ENCODE measurements at places on chromosomes 12 and 14.

- DNase-seq: no peak
These were observed 153.7 kb upstream of the PZP start for GRCh38 chr12:9361879-9362326.

DNA sequence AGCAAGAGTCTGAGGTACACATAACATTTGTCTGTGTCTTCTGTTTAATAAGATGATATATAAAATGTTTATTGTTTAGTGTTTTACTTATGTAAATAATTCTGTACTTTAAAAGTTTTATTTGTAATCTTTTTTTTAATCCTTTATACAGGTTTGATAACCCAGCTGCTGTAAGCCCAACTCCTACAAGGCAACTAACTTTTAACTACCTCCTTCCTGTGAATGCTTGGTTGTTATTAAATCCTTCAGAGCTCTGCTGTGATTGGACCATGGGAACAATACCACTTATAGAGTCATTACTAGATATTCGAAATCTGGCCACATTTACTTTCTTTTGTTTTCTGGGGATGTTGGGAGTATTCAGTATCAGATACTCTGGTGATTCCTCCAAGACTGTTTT is 24.1 kb downstream of the TMTC3 start:
- DNase-seq: no peak

DNA sequence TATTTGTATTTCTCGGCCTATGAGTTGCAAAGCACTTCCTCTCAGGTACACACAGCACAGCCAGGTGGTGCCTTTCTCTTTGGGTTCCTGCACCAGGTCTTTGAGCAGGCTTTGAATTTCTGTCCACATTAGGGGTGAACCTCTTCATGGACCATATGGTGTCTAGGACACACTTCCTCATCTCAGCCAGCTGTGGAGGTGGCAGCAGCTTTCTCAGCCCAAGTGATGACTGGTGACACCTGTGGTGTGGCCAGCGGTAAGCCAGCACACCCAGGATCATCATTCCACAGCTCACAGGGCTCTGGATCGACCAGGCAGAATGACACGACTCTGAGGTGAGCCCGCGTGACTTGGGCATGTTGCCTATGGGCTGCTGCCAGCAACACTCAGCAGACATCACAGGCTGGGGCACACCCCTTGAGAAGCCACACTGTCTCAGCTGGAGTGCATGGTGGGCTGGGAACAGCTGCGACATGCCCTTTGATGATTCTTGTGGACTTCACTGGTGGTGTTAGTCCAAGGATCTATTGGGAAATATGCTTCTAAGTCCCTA is 36.8 kb downstream of the SLC5A8 start:
- DNase-seq: no peak

GRCh38 chr12:125329239-125330102 is 264.2 kb downstream of the AACS start:
- no peak for DNase-seq

GRCh38 chr12:66189486-66189843 is 451 bp downstream of the IRAK3 start:
- no peak for DNase-seq

- no peak for DNase-seq
These were observed 18.7 kb downstream of the MANSC1 start for GRCh38 chr12:12331244-12331771.

GRCh38 chr14:52473557-52473956 is 78.7 kb downstream of the TXNDC16 start:
- DNase-seq: no peak

DNA sequence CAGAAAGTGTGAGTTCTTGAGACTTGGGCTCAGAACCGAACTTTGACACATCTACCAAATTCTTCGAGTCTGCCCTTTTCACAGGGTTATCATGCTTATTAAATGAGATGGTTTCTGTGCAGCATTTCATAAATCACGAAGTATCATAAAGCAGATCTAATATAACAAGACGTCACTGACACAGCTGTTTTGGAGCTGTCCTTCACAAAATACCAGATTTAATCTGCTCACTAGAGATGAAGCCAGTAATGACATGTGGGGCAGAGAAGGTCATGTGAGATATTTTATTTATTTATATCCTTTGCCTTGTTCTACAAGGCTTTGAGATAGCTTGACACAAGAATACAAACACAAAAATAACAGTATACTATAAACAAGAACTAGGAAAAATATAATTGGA is 127.0 kb downstream of the RPAP3 start:
- no peak for DNase-seq

GRCh38 chr14:32350020-32350419 is 20.9 kb downstream of the AKAP6 start:
- no peak for DNase-seq

- DNase-seq: no peak
These were observed 7.2 kb downstream of the HHIPL1 start for GRCh38 chr14:99651953-99652746.

- DNase-seq: no peak
These were observed 73.5 kb upstream of the SAV1 start for GRCh38 chr14:50741567-50741966.

DNA sequence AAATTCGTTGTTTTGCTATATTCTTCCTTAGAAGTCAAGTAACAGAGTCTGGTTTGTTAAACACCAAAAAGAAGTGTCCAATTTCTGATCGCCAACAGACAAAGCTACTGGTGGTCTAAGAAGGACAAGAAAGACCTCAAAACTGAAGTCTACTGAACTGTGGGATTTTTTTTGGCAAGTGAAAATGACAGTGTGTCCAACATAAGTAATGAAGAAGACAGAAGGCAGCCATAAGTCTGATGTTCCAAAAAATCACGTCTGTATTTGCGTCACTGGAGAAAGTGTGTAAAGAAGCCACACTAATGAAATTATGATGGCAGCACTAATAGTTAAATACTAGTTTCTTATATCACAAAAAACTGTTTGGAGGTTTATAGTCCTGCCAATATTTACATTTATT is 32.6 kb downstream of the WASHC3 start:
- no peak for DNase-seq

DNA sequence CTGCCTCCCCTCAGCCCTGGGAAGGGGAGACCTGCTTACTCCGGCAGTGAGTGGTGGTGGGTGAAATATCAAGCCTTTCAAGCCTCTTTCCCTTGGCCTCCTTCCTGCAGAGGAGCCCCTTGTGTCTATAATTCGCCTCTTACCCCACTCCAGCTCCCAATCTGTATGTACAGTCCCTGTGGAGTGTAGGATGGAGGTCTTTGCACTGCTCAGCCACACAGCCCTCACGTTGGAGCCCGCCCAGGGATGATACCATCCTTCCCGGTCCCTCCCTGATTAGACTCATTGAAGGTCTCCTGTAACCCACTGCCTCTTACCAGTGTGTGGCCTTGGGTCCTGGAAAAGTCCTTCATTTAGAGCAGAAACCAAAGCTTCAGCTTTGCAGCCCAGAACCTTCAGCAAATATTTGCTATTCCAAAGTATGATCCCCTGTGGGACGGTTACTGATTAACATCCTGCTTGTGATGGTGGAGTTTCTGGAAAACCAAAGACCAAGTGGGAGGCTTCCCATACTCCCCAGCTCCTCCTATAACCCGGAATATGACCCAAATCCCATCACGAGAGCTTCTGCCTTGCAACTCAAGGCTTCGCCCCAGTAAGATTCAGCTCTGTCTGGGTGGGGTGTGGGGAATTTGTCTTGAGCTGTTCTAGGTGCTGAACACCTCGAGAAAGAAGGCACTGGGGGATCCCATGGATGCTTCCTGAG is at the start of gene SERPINA10:
TSS of gene SERPINA10 (minus strand) at position 397 of the 706 bp plus-strand sequence. CDS start 2,675 bp downstream, outside the sequence.
- no peak for DNase-seq

DNA sequence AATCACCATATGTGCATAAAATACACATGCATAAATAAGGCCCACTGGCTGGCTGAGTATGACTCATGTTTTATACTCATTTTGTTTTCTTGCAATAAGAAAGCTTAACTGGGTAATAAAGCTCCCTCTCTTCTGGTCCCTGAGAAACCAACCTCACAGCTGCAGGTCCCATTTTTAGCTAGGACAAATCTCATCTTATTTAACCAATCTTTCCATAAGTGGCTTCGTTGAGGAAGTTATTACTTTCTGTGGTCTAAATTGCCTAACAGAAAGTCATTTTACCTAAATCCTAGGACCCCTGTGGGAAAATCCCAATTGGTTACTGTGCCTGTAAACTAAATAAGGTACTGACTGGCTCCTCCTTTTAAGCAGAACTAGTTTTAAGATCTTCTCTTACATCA is 232.8 kb upstream of the FBXO33 start:
- no peak for DNase-seq

- DNase-seq: no peak
These were observed 759.8 kb upstream of the MDGA2 start for GRCh38 chr14:48435221-48435620.

DNA sequence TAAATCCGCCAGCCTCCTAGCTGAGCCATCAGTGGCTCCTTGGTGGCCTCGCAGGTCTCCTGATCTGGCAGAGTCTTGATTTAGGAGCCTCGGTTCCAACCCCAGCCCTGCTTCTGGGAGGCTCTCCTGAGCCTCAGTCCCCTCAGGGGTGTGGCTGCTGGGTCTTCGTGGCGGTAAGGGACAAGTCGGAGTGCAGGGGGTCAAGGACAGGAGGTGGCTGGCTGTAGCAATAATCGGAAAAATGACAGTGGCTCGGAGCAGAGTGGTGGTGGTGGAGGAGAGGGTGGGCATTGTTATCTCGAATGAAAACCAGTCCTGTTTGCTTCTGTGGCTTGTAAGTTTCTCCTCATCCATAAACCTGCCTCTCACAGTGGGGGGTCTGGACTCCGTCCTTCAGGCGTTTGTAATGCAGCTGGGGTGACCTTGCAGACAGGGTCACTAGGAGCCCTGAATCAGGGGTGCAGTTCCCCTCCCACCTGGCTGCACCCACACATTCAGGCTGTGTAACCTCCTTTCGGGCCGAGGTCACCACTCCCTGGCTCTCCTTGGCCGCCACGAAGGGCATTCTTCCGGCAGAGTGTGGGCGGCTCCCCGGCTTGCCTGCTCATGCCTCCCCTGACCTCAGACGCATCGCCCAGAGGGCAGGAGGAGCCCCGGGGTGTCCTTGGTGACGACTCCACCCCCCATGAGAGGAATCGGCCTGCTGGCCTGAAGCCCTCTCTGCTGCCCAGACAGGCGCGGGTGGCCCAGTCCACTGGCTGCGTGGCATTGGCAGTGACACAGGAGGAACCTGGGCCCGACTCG is 8.1 kb downstream of the BCL7A start:
- no peak for DNase-seq

DNA sequence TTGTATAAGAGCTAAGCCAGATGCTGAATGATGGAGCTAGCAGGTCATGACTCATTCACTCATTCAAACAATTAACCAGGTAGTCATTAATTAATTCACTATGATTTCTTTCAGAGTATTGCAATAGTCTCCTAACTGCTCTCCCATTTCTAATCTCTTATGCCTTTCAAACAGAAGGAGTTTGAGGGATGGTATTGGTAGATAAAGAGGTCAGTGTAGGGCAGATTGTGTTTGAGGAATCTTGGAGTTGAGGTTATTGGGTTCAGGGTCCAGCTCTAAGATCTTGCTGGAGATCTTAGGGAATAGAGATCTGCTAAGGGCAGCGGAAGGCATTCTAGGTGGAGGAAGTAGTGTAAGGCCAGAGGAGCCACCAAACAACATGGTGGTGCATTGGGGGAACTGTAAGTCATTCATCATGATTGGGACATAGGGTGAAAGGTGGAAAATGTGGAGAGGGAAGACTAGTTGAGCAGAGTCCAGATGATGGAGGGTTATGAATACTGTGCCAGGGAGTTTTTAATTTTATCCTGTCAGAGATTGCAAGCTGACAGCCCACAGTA is 11.7 kb downstream of the DGKA start:
- no peak for DNase-seq

GRCh38 chr14:93337143-93337753 is 4.4 kb upstream of the BTBD7 start:
- DNase-seq: no peak

DNA sequence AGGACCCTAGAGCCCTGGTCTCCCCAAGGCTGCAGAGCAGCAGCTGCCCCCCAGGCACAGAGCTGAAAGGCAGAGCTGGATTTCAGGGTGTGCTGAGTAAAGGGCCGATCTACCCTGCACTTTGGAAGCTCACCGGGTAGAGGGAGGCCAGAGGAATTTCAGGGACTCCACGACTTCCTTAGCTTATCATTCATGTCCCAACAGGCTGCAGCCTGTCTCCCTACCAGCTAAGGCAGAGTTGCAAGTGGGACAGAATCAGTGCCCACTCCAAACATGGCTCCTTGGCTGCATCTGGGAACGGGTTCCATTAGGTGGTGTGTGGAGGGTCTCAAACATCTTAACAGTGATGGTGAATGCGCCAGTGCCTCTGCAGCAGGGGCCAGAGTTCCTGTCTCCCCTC is 27.5 kb downstream of the MMAB start:
- DNase-seq: no peak

DNA sequence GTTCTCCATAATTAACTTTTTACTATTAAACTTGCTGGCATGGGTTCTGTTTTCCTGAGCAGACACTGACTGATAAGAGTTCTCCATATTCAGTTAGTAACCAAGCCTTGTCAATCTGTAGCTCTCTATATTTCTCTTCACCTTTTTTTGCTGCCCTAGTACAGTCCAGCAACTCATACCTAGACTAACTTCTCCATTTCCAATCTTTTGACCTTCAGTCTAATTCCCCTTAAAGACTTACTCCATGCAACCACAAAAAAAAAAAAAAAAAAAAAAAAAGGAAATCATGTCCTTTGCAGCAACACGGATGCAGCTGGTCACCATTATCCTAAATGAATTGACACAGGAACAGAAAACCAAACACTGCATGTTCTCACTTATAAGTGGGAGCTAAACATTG is 125.7 kb upstream of the KRAS start:
- DNase-seq: no peak

- DNase-seq: no peak
These were observed 75.7 kb downstream of the DIP2B start for GRCh38 chr12:50580436-50580835.

DNA sequence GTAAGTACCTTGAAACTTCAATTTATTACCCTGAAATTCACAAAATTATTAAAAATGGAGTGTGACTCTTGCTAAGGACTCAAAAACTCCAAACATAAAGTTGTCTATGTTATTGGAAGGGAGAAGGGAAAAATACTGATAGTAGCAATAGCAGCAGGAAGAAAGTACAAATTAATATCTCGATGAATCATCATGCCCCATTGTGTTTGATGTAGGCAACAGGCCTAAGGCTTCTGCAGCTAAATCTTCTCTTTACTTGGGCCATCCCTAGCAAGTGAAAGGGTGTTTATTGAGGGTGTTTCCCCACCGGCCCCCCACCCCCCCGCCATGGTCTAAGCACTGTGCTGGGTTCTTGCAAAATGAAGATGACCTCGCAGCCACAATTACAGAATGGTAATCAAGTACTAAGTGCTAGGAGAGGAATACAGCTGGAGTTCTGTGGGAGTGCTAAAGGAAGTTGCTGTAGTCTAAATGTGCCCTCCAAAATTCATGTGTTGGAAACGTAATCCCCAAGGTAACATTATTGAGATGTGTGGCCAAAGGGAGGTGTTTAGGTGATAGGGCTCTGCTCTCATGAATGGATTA is 76.5 kb downstream of the SNAPC1 start:
- DNase-seq: no peak

Data from effector CD4-positive, alpha-beta T cell (primary cell).